NT2/D1 (cell line): ENCODE measurements at places on chromosomes 2 and 18.

DNA sequence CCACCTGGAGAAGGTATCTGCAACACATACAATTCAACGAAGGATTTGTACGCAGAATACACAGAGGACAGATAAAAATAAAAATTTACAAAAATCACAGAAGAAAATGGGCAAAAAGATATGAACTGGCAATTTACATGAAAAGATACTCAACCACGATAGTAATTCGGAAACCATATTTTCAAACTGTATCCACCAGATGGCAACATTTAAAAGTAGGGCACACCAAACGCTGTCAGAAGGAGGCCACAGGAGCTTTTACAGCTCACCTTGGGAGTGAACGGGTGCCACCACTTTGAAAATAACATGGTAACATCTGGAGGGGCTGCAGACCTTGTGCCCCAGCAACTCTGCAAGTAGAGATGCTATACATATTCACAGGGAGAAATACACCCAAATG, 9.8 kb downstream of the KIF1A start:
- no peak for DNase-seq

- no peak for DNase-seq
Observed at GRCh38 chr2:4272261-4272858, 569.0 kb downstream of the DCDC2C start.

DNA sequence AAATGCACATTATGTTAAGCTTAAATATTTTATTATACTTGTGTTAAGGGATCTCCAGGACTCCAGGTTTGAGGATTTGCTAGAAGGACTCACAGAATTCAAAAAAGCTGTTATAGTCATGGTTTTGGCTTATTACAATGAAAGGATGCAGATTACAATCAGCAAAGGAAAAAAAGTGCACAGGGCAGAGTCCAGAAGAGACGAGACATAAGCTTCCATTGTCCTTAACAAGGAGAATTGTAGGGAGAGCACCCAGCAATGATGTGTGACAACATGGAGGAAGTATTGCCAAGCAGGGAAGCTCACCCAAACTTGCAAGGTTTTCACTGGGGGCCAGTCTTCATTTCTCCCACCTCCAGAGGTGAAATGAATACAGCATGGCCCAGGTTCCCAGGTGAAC, 12.8 kb upstream of the MYO5B start:
- no peak for DNase-seq

DNA sequence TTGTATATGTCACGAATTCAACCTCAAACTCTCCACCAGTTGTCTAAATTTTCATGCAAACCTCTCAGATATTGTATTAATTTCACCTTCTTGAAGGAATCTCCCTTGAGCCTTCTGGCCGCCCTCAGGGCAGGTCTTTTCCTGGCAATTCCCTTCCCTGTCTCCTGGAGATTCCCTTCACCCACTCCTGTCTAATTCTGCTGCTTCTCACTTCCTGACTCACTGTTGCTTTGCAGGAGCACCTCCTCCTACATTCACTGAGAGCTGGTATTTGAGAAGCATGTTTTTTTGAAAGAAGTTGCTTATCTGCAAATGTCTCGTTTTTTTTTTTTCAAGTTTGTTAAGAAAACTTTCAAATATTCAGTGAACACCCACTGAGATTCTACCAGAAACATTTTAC, 79.9 kb upstream of the OTOS start:
- DNase-seq: no peak

DNA sequence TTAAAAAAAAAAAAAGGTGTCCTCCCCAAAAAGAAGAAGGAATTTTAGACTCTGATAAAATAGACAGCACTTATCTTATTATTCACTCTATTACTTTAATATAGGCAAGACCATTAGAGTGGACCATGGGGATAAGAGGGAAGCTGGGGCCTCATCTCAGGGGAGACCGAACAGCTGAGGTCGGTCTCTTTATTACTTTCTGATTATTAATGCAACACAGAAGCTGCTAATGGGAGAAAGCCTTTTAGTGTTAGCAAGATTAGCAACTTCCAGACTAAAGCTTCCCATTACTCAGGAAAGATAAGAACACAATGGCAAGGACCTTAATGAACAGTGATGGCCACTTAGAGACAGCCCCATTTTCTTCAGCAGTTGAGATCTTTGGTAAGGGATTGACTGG, 135.5 kb downstream of the TMEFF2 start:
- DNase-seq: no peak
